AG08396 (cell line): ENCODE measurements at places on chromosomes 11 and 22.

DNA sequence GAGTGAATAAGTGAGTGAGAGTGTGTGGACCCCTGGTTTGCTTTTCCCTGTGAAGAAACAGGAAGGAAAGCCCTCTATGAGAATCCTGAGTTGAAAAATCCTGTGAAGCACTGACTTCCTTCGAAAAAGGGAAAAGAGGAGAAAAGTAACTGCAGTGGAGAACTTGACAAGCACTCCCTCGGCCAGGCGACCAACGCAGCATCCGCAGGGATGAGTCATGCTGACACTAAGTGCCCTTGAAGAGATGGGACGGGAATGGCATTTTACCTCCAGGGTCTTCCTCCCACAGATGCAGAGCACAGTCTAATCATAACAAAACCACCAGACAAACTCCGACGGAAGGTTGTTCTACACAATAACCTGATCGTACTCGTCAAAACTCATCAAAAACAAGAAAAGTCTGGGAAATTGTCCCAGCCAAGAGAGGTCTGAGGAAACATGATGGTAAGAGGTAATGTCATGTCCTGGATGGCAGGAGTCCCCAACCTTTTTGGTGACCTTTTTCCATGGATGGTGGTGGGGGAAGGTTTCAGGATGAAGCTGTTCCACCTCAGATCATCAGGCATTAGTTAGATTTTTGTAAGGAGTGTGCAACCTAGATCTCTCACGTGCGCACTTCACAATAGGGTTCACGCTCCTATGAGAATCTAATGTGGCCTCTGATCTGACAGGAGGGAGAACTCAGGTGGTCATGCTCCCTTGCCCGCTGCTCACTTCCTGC, 132.2 kb upstream of the B3GAT1 start:
- DNase-seq, result no peak

GRCh38 chr11:98734686-98735085, 286.1 kb upstream of the CNTN5 start:
- DNase-seq, result no peak

DNA sequence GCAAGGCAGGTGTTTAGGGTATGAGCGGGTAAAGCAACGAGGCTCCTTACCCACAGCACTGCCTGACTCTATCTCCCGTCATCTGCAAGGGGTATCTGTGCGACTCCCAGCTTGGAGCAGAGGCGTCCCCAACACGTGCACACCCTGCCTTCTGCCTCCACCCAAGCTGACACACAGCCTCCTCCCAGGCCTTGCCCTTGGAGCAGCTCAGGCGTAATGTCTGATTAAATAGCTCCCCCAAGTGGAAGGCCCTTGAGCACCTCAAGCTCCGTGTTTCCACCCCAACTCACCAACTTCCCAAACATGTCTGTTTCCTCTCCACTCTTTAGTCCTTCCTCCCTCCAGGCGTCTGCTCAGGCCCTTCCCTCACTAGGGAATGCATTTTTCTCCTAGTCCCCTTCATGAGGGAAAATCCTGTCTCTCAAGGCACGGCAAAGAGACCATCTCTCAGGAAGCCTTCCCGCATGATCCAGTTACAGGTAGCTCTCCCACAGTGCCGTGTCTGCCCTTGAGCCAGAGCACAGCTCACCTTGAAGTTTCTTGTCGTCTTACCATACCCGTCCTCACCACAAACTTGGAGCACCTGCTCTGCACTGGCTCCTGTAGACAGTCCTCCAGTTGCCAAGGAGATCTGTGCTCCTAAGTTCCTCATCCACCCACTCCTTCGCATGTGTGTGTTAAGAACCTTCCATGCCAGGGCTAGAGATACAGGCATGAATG, 15.8 kb downstream of the CYB5R2 start:
- DNase-seq, result peak; percentile 82

- DNase-seq, result no peak
These were observed 322.1 kb downstream of the BLID start for GRCh38 chr11:121793916-121794315.

- no peak for DNase-seq
These were observed 59.0 kb downstream of the TMPRSS5 start for GRCh38 chr11:113647108-113647507.

- DNase-seq, result no peak
These were observed 111.8 kb upstream of the LMO1 start for GRCh38 chr11:8375460-8375859.

- DNase-seq, result no peak
These were observed 116.0 kb downstream of the RBFOX2 start for GRCh38 chr22:35912658-35913057.

- DNase-seq, result no peak
These were observed 6.6 kb upstream of the ATF4 start for GRCh38 chr22:39513791-39514190.

DNA sequence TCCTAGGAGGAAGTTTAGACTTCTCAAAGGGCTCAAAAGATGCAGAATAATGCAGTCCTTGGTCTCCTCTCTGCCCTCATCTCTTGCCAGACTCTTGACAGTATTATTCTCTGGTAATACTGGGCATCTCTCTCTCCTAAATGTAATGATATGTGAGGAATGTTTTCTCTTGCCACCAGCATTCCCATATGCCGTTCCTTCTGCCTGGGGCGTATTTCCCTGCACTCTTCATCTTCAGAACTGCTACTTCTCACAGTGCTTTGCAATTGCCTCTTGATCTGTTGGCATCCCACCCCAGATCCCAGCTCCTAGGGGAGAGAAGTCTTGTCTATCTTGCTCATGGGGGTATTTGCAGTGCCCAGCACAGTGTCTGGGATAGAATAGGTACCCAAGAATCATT, 107.4 kb downstream of the RASSF10 start:
- DNase-seq, result no peak

DNA sequence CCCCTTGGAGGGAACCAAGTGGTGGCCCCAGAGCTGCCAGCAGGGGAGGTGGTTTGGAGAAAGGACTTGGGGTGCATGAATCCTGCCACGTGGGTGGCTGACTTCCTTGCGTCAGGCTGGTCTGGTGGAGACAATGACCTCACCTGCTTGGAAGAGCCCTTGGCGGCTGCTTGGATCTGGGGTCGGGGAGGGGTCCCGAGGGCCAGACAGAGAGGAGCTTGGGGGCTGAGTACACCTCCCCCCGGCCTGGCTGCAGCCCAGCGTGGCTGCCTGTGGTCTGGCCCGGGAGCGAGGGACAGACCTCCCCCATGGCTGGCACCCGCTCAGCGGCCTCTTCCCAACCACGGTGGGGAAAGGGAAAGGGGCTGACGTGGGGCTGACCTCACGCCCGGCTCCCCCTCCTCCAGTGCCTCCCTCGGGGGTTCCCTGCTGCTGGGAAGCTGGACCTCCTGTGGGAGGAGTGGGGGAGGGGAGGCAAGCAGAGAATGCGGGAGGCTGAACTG, 13.8 kb downstream of the LIF start:
- DNase-seq, result no peak

DNA sequence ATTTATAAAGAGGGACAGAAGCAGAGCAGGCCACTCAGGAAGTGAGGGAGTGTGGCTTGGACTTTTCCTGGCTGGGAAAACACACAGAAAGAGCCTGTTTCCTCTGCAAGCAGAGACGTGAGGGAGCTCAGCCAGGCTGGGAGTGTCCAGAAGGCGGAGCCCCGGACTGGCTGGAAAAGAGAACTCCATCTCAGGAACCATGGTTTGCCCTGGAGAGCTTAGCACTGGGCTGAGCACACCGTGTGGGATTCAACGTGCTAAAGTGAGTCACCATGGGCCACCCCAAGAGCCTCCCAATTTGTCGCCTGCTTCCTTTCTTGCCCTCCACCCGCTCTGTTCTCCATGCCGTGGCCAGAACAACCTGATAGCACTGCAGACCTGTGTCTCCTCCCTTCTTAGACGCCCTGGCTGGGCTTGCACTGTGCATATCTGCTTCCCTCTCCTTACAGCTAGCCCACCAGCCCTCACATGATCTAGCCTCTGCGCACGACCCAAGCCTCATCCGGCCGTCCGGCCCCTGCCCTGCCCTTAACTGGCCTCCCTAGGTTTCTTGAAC, 51.8 kb downstream of the GALNT18 start:
- peak; percentile 43 for DNase-seq

- no peak for DNase-seq
These were observed 95.6 kb downstream of the CTTN start for GRCh38 chr11:70493891-70494290.

- no peak for DNase-seq
These were observed 139.4 kb downstream of the SPATA19 start for GRCh38 chr11:133705873-133706272.

DNA sequence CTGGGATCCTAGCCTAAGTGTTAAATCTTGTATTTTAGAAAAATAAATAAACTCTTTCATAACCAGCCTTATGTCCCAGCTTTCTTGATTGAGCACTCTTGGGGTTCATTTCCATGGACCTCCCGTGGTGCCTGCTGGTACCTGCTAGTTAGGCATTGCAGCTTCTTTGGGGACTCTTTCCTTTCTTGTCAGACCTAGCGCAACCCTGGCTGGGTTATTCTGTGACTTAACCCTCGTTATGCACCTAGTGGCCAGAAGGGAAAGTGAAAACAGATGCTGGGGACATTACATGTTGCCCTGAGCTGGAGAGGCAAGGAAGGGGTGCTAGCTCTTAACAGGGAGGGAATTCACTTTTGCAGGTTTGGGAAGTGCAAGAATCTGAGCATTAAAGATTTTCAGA, 46.8 kb downstream of the APIP start:
- no peak for DNase-seq

- DNase-seq, result no peak
These were observed 81.2 kb upstream of the ARHGAP32 start for GRCh38 chr11:129273322-129273721.

- DNase-seq, result peak; percentile 90
These were observed 396 bp downstream of the TEF start for GRCh38 chr22:41382098-41382578.

DNA sequence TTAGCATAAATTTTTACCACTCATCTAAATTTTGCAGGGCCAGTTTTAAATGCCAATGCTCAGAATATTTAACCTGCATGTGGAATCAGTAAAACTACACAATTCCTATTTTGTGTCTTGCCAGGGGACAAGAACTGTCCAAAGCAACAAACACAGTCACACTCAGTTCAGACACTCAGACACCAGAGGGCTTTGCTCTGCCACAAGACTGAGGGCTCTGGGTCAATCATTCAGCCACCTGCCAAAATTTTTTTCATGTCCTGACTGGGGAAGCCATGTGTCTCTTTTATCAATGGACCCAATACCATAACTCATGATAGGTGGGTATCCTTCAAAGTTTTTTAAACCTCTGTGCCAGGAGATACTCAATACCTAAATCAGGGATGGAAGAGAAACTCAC, 304.0 kb upstream of the ANO3 start:
- no peak for DNase-seq

- DNase-seq, result no peak
These were observed 14.3 kb downstream of the TP53AIP1 start for GRCh38 chr11:128928400-128928799.

- peak; percentile 8 for DNase-seq
These were observed 8.7 kb downstream of the OR52A5 start for GRCh38 chr11:5129457-5129877.

DNA sequence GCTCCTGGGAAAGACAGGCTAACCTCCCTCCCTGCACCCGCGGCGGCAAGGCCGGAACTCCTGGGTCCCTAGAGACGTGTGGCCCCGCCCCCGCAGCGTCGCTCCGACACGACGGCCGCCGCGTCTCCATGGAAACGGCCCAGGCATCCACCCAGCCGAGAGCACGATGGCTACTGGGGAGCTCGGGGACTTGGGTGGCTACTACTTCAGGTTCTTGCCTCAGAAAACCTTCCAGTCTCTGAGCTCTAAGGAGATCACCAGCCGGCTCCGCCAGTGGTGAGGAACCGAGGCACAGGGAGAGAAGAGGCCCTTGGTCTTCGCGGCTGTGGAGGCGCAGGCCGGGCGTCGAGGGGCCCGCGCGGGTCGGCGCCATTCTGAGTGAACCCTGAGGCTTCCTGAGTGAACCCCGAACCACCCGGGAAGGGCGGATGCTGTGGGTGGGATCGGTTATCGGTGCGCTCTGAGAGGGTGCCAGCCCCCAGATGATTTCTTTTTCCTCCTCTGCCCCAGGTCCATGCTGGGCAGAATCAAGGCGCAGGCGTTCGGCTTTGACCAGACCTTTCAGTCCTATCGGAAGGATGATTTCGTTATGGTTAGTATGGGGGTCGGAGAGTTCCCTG, at the start of gene CFAP300:
Gene CFAP300 (plus strand): TSS at position 133 of the 620 bp plus-strand sequence. CDS start 34 bp downstream, at position 167.
- DNase-seq, result peak; percentile 88

DNA sequence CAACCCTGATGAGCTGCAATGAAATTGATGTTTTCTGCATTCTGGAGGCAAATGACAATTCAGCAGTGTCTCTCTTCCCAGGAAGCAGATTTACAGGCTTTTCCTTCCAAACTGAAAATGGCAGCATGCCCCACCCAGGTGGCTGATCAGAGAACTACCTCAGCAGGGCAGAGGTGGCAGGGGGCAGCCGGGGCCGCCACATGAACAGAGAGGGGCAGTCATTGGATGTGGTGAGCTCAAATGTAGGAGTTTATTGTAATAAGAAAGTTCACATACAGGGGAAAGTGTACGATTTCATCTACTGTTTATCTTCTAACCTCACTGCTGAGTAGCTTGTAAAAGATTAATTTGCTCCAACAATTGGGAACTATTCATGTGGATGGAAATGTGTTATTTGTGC, 15.7 kb upstream of the PARVA start:
- DNase-seq, result no peak

DNA sequence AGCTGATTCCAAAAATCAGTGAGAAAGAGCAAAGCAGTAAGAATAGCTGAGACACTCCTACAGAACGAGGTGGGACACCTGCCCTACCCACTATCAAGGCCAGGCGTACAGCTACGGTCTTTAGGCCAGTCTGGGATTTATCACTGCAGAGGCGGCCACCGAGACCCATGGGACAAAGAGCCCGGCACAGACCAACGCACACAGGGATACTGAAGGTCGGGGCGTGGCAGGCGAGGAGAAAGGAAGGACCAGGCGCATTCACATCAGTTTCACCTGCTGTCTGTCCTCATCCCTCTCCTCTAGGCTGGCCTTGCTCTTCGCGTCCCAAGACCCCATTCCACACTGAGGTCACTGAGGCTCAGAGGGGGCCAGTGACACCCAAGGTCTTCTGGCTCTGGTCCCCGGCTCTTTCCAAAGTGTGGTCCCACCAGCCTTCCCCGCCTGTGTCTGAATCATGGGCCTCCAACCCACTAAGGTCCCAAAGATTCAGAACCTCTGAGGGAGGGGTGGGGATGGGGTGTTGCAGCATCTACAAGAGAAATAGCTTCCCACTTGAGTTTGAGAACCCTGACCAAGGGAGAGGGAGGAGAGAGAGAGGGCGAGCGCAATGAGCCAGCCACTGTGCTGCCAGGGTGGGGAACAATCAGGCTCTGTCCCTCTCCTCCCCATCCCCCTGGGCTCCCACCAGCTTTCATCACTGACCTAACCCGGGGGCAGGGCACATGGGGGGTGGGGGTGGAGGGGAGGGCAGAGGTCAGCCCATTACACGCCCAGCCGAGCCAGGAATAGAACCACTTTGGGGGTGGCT, 7.2 kb upstream of the PICK1 start:
- no peak for DNase-seq
